ENCODE measurements at places on chromosomes 4 and X.

DNA sequence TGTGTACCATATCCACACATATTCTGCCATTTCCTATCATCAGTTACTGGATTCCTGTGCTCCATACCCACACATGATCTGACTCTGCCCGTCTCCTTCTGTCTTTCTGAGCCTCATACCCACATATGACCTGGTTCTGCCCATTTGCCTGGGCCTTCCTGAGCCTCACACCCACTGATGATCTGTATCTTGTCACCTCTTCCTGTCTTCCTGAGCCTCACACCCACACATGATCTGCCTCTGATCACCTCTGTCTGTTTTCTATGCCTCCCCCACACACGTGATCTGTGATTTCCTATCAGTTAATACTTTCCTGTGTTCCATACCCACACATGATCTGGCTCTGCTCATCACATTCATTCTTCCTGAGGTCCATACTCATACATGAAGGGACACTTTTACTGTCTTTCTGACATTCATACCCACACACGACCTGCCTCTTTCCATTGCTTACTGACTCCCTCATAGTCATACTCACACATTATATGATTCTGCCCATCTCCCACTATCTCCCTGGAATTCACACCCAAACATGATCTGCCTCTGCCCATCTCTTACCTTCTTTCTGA is 32.5 kb downstream of the SCML1 start:
- no peak for DNase-seq

DNA sequence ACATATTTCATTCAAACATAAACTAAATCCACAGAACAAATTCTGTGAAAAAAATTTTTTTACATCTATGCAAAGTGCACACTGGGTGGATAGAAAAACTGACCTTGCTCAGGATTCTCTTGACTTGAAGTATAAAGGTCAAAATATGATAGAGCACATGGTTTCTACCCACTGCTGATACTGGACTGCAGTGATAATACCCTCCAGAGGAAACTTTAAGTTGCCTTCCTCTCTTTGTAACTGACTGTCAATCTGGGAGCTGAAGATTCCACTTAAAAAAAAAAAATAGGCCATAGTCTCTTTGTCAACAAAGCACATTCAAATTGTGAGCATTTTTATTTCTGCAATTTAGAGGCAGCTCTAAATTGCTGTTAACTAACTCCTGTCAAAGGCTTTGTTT is 3.2 kb upstream of the AMMECR1 start:
- DNase-seq = no peak

GRCh38 chr4:163042306-163042705 is 124.4 kb downstream of the NAF1 start:
- no peak for DNase-seq

GRCh38 chrX:44106864-44107263 is 133.7 kb upstream of the NDP start:
- peak; percentile 4 for DNase-seq

DNA sequence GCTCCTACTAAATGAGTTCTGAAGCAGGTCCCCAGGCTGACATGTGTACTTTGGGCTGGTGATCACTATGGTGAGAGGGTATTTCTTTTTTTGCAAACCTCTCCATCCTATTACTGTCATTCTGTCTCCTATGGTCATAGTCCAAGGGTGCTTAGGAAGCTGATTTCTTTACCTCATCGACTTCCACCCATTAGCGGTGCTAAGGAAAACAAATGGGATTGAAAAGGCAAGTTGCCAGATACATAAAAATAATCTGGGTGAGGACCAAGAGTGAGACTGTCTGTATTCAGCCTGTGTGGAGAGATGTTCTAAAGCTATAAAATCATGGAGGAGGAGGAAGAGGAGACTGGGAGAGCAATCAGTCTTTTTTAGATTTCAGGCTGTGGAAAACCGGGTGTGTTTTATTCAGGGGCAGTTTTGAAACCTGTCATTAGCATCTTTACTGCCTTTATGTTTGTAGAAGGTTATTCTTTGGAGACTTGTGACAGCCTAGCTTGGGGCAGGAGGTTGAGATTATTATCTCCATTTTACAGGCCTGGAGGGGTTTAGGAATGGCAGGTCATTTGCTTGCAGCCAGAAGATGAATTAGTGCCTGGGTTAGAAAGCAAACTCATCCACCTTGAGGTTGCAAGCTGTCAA is 1.9 kb downstream of the TMEM164 start:
- no peak for DNase-seq

- DNase-seq = no peak
Observed at GRCh38 chr4:38547052-38547451, 116.9 kb upstream of the KLF3 start.

GRCh38 chr4:99025506-99025905 is 30.0 kb downstream of the METAP1 start:
- no peak for DNase-seq

DNA sequence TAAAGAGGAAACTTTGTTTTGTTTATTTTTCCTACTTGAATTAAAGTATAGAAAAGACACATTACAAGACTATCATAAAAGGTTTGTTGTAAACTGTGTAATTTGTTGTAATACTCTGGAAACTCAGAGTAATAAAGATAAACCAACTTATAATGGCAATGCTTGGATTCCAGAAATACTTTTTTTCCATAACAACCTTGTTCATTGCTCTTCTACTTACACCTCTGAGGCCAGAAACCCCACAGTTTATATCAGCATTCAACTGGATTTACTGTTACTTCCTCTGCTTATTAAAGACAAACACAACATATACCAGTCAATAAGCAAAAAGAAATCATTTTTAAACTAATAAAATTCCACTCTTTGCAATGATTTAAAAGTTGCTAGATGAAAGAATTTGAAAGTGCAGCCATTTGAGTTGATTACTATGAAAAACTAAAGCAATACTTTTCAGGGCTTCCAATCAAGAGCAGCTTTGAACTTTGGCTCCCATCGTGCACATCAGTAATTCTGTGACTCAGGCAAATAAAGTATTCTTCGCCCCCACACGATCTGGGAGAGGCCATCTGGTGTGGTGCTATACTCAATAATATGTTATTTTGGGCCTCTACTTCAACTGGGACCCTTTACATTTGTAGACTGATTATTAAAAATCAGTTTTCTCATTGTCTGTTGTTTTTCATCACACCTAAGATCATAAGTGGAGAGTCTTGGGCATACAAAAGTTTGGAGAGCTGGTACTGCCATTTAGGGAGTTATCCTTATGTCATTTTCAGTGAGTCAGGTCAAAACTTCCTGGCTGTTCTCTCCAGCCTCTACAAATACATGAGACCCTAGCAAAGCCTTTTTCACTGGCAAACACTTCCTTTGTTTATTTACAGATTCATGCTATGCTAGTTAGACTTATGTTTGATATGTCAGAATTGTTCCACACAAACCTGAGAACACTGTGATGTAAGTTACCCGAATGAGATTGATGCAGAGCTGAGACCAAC is 20.5 kb downstream of the DDIT4L start:
- DNase-seq = no peak

DNA sequence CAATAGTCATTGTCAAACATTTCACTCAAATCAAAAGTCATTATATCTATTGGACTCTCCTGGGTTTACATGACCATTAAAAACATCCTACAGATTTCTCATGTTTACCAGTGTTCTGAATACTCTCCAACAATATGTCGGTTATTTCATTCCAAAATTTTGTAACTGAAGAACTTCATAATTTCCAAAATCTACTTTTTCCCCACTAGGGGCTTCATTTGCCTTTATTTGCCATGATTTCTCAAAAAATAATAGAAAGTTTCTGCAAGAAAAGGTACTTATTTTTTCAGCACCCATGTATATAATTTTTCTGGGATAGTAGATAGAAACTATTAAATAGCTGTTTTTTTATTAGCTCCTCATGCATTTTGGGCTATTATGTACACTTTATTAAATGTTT is 49.0 kb downstream of the PRDM5 start:
- no peak for DNase-seq

GRCh38 chrX:12802741-12803140 is 11.5 kb downstream of the PRPS2 start:
- peak; percentile 36 for DNase-seq

- no peak for DNase-seq
Observed at GRCh38 chr4:152556283-152556682, 20.4 kb upstream of the FBXW7 start.

- DNase-seq = no peak
Observed at GRCh38 chrX:112643721-112644120, 36.0 kb downstream of the LHFPL1 start.

GRCh38 chr4:174611792-174612191 is 89.5 kb upstream of the HPGD start:
- DNase-seq = no peak

- no peak for DNase-seq
Observed at GRCh38 chrX:22097012-22097694, 65.0 kb downstream of the PHEX start.

GRCh38 chrX:49096419-49096818 is 16.7 kb upstream of the WDR45 start:
- DNase-seq = no peak

DNA sequence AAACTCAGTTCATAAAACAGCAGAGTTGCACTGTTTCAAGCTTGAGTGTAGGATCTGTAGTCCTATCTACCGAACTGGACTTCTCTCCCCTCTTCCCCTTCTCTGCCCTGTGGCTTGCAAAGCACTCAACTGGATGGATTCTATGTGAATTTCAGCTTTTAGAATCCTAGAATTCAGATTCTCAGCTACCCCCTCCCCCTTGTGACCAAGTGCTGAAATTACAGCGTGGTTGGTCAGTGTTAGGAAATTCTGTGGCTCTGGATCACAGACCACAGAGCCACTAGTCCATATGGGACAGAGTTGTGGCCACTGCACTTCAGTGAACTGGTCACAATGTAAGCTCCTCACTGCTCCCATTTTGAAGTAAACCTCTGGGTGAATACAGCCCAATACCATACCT is 64.6 kb upstream of the TRPC5 start:
- no peak for DNase-seq

DNA sequence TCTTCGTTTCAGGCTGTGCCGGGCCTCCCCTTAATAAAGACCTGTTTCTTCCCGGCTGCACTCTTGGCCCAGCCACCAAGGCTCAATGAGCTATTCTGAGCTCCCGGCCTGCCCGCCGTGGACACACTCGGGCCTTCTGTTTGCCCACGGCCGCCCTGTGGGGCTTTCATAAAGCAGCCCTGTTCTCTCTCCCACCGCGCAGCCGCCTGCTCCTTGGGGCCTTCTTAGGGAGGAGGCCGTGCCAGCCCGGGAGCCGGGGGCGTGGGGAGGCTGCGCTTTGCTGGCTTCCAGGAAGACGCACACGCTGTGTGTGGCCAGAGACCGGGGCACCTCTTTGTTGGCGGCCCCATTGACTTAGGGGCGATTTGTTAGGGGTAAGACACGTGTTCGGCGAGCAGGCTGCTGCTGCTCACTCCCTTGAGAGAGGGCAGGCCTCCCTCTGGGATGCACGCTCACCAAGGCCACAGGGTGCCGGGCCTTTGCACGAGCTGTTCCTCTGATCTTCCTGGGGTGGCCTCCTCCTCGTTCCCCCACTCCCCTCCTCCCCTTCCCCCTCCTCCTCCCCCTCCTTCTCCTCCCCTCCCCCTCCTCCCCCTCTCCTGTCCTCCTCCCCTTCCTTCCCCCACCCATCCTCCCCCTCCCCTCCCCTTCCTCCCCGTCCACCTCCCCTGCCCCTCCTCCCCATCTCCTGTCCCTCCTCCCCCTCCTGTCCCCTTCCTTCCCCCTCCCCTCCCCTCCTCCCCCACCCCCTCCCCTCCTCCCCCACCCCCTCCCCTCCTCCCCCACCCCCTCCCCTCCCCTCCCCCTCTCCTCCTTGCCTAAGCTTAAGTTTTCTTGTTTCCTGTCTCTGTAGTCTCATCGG is 11.3 kb downstream of the BLOC1S4 start:
- no peak for DNase-seq

DNA sequence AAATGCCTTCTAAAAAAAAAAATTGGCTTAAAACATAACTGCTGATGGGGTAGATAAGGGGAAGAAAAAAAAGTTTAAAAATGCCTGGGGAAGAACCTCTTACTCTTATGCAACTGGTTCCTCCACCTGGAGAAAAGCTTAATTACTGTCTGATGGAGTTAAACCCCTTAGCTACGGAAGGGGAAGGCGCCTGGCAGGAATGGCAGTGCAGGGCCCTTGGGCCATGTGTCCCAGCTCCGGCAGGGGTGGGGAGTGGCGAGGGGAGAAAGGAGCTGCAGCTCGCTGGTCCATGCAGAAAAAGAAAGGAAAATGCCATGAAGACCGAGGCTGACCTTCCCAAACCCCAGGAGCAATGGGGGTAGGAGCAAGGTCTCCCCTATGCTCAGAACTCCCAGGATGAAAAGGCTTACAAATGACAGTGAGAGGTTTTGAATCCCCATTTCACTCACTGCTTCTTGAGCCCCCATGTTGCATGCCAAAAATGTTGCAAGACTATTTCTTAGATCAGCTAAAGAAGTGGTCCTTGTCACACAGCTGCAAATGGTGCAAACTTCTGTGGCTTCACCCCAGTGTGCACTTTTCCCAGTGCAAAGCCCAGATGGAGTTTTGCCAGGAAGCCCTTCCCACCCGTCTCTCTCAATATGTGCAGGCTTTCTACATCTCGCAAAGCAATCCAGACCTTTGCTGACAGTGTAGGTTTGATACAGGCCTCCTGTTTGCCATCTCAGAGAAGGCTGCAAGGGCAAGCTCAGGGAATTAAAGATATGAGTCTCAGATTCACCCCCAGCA is 204.8 kb upstream of the CT83 start:
- DNase-seq = no peak
